ENCODE measurements at places on chromosomes 7 and 10.
A peak's percentile ranks its signal among the peaks of the same experiment; 100 is the strongest.

GRCh38 chr10:75773813-75774782 is 342.7 kb downstream of the LRMDA start:
- no peak for DNase-seq

GRCh38 chr10:28089467-28089866 is 90.6 kb upstream of the ODAD2 start:
- DNase-seq = no peak

DNA sequence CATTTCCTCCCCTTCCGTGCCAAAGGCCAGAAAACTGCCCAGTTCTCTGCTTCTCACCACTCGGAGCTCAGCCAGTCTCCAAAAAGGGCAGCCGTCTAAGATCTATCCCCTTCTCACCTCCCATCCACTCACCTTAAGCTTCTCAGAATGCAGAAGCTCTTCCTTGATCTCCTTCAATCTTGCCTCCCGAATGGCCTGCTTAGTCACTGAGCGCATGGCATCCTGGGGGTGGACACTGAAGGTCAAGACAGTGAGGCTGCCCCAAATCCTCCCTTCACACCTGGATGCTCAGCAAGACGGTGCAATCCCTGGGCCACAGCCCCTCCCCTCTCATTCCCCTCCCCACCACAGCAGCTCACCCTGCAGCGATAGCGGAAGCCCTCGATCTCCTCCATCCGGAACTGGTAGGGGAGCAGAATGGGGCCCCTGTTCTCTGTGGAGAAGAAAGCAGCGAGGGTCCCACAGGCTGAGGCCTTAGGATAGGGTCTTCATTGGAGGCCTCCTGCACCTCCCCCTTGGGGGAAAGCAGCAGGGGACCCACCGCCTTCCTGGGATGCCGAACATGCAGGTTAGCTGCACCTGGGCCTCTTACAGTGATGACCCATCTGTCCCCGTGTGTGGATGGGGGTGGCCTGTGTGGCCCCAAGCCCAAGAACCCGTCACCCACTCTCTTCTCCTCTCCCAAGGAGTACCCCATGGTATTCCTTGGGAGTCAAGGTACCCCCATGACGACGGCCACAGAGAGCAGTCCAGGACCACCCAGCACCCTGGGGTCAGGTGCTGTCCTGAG is 4.7 kb downstream of the DDX56 start:
- DNase-seq = peak; percentile 35

DNA sequence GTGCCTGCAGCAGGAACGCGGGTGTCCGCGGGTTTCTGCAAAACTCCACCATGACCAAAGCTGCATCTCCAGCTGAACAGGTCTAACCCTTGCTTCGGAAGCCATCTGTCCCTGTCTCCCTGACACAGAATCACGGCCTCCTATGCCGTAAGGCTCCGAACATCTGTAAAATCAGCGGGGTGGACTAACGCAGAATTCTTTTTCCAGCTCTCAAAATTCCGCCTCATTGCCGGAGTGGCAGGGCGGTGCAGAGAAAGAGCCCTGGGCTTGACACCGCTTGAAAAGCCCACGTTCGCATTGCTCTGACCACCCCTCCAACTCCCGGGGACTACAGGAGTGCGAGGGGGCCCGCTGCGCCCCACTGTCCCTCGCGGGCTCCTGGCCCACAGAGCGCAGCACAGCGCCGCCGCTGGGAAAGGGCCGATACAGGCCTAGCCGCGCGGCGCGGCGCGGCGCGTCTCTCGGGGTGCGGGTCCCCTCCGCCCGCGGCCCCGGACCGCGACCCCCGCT is 409 bp downstream of the DNMBP start:
- peak; percentile 48 for DNase-seq

DNA sequence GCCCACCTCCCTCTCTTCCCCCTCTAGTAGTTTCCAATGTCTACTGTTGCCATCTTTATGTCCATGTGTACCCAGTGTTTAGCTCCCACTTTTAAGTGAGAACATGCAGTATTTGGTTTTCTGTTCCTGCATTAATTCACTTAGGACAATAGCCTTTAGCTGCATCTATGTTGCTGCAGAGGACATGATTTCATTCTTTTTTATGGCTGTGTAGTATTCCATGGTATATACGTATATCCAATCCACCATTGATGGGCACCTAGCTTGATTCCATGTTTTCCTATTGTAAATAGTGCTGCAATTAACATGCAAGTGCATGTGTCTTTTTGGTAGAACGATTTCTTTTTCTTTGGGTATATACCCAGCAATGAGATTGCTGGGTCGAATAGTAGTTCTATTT is 170.4 kb downstream of the NOC3L start:
- DNase-seq = no peak

DNA sequence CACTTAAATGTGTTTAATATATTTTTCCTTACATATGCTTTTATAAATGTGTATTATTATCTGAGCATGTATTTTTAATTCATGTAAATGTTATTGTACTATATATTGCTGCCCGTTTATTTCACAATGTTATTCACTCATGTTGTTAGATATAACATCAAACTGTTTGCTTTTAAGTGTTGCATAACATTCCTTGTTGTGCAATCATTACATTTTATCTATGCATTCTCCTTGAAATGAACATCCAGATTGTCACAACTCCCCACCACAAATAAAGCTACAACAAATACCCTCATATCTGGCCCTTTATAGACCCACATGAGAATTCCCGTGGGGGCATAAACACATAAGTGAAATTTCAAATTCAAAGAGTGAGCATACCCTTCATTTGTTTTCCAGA is 264.2 kb downstream of the HPSE2 start:
- DNase-seq = no peak

DNA sequence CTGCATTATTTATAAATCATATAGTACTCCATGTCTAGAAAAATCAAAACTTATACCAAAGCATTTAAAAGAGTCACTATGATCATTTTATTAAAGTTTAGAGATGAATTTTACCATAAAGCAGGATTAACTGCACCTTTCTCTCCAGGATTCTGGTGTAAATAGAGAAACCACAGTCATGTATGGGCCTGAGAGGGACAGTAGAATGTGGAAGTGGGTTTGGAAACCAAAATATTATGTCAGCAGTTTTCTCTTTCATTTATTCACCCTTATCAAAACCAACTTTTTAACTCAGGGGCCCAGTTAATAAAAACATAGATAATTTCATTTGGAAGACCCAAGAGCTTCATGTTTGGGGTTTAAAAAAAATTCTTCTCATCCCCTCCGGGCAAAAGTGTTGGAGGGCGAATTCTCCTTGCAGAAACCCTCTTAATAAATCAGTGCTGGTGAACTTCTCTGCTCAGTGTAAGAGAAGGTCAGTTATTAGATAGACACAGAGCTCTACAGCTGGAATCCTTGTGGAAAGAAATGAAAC is 266.2 kb downstream of the CREB5 start:
- no peak for DNase-seq
